H4 (cell line): ENCODE measurements at places on chromosomes 7 and 10.

GRCh38 chr7:7157177-7157886, 25.0 kb upstream of the C1GALT1 start:
- peak; percentile 85 for DNase-seq

- DNase-seq, result peak; percentile 33
These were observed 66.0 kb downstream of the CALD1 start for GRCh38 chr7:134845461-134845860.

DNA sequence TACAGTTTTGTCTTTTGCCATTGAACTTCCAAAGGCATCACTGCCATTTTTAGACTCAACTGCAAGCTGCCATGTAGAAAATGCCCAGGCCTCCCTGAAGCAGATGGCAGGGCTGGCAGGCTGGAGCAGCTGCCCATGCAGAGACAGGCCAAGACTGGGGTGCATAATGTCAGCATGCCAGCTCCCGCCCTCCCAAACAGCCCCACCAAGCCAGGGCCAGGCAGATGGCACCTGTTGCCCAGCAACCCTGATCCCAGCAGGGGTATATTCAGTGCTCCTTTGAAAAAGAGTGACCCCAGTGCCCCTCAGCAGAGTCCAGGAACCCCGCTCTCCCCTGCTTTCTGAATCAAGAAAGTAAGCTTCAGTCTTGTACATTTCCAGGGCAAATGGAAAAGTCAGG, 32.6 kb downstream of the VSTM4 start:
- DNase-seq, result no peak

GRCh38 chr10:96947036-96947435, 114.9 kb downstream of the LCOR start:
- DNase-seq, result no peak

DNA sequence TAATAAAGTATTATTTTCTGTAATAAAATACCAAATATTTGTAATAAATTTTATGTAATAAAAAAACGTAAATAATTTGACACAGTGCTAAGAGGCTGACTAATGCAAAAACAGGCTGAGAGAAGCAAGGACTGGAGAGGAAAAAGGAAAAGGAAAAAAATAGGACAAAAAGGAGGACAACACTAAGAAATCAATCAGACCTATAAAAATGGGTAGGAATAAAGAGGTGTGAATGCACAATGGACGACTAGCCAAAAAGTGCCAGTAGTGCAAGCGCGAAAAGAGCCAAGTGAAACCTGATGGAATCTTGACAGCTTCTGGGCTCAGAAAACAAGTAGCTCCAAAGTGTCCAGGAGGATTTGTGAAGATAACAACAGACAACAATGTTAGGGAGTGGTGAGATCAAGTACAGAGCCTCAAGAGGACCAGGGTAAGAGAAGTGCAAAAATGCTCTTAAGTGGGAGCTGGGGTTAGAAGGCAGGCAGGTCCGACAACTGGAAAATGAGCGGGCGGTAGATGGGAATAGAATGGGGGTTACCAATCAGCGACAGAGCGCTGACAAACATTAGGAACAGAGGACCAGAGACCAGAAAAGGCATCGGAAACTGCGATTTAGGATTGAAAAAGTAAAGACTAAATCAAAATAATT, 1.2 kb downstream of the BRAF start:
- DNase-seq, result no peak

DNA sequence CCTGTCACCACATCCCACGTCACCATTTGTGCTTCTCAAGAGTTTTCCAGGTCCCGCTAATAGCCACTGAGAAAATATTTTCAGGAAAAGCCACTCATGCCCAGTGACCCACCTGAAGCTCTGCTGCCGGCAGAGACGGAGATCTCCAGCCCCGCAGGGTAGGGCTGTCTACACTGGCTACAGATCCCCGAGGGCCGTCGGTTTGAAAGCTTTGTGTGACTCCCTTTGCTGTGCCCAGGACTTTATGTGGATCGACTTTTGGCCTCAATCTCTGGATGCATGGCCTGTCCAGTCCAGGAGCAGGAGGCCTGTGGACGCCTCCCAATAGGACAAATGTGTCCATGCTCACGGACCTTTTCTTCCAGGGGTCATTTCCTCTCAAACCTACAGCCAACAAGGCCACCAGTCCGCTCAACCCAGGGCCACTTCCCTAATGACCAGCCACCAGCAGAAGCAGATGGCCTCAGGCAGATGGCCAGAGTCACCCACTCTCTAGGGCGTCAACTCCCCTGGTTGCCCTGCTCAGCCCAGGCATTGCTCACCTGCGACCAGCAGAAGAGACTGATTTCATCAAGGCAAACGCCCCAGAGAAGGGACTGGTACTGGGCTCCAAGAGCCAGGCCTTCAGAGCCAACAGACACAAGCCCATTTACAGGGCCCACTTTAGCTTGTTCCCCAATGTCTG, 76.4 kb downstream of the OAT start:
- no peak for DNase-seq

- no peak for DNase-seq
These were observed 10.6 kb upstream of the PRSS2 start for GRCh38 chr7:142760071-142760642.

- DNase-seq, result no peak
These were observed 657 bp upstream of the TMEM178B start for GRCh38 chr7:141073173-141073640.

DNA sequence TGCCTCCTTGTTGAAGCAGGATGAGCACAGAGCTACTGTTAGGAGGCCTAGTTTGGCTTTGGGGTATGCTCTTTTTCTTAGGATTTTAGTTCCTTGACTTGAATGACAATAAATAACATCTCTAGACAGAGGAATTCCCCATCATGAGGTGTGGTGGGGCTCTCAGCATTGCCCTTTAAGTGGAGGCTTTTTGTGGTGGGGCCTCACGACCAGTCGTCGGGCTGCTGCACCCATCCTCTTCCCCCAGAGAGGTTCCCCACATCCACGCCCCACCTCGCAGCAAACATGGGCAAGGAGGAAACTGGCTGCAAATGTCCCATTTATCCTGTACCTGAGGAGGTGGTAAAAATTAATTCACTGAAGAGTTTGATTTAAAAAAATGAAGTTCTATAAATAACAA, 36.1 kb upstream of the TARP start:
- DNase-seq, result no peak

DNA sequence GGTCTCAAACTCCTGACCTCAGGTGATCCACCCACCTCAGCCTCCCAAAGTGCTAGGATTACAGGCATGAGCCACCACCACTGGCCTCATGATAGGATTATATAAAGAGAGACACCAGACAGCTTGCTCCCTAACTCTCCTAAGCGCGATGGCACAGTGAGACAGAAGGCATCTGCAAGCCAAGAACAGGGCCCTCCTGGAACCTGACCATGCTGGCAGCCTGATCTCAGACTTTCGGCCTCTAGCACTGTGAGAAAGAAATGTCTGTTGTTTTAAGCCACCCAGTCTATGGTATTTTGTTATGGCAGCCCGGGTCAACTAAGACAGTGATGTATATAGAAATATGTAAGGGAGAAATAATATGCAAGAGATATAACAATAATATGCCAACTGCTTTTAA, 51.2 kb downstream of the SRPK2 start:
- DNase-seq, result no peak

DNA sequence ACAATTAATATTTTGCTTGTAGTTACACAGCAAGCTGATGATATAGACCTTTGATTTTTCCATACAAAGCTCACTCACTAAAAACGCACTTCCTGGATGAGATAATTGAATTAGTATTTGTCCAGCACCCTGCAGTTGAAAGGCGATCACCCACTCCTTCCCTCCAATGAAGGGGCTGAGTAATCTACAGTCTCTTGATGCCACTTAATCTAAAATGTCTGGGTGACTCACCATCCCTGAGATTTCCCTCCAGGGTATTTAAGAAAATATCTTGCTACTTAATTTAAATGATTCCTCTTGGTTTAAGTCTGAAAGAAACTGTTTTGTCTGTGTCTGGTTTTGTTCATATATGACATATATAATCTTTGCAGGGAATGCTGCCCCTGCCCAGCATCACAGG, 515.3 kb downstream of the GRID1 start:
- DNase-seq, result peak; percentile 17

DNA sequence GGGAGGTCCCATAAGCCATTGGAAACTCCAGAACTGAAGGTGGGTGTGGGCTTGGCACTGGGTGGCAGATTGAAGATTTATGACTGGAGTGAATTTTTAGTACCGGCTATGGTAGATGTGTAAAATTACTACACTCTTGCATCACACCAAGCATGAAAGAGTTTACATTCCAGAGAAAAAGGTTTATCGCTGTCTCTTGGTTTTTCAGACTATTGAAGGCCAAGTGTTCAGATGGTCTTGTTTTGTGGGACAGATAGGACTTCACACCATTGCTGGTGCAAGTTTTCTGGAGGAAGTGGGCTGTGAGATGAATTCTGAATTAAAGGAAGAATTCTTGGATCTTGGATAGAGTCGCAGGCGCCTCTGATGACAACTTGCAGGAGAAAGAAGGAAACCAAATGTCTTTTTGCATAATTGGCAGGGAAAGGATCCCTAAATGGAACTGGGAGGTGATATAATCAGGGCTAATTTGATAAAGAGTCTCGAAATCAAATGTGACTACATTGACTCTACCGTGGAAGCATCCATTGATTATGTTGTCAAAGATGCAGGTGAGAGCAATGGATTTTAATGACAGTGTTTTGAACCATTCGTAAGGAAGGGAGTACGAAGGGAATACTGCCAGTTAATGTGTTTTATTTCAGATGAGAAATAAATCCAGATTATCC, 14.2 kb upstream of the NMT2 start:
- DNase-seq, result peak; percentile 23

DNA sequence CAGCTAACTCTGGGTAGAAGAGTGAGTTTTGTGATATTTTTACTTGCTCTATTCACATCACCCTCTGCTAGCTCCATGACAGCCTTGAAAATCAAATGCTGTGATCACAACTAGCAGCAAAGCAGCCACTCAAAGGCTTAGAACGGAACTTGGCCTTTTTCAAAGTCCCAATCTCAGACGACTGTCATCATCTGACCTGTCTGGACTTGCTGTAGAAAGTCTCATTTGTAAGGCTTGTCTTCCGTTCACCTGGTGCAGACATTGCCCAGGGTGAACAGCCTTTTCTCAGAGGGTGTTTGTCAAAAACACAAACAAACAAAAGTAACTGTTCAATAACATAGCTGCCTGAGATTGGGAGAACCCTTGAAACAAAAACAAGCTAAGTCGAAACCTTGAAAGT, 458.9 kb upstream of the ADARB2 start:
- no peak for DNase-seq

DNA sequence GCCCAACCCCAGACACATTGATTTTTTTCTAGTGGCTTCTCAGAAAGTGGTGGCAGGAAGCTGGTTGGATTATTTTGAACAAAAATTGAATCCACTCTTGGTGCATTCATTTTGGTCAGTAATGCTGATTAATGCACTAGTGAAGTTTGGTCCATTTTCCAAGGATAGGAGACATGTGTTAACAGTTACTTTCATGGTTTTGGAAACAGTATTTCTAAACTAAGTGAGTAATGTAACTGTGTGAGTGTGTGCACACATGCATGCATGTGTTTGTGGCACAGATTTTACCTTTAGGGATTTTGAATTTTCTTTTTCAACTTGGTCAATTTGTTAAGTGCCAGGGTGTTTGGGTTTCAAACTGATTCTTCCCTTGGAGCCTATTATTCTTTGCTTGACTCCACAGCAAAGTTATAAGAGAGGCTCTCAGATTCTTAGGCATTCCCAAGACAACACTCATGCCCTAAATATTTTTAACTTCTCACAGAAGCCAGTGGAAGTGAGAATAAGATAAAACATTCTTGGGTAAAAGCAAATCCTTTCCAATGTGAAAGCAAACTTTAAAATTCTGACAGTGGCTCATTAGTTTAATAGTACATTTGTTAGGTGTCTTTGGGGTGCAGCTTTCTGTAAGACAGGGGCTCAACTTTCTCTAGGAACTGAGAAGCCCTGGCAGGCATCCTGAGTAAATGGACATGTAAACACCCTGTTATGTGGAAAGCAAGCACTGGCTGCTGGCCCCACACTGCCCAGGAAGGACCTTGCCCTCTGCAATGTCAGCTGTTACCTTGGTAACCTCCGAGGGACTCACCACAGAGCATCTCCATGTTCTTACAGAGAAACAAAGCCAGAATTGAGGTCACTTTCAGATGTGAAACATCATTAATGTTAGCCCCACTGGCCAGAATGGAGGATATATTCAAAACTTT, 68.4 kb downstream of the ASAH2B start:
- DNase-seq, result peak; percentile 7

DNA sequence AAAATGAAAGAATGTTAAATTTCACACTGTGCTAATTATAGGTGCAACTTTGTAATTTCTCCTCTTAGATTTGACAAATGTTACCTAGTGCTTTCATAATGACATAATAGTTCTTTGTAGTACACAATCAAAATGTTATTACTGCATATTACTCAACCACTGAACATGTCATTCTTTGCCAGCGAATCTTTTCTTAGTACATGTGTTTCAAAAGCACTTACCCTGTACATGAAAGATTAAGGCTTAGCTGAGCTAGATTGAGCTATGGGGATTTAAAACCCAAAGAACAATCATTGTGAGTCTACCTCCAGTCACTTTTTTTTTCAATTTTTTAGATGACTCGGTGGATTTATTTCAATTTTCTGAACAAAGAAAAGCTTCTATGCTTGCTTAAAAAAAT, 123.5 kb upstream of the FERD3L start:
- DNase-seq, result no peak

DNA sequence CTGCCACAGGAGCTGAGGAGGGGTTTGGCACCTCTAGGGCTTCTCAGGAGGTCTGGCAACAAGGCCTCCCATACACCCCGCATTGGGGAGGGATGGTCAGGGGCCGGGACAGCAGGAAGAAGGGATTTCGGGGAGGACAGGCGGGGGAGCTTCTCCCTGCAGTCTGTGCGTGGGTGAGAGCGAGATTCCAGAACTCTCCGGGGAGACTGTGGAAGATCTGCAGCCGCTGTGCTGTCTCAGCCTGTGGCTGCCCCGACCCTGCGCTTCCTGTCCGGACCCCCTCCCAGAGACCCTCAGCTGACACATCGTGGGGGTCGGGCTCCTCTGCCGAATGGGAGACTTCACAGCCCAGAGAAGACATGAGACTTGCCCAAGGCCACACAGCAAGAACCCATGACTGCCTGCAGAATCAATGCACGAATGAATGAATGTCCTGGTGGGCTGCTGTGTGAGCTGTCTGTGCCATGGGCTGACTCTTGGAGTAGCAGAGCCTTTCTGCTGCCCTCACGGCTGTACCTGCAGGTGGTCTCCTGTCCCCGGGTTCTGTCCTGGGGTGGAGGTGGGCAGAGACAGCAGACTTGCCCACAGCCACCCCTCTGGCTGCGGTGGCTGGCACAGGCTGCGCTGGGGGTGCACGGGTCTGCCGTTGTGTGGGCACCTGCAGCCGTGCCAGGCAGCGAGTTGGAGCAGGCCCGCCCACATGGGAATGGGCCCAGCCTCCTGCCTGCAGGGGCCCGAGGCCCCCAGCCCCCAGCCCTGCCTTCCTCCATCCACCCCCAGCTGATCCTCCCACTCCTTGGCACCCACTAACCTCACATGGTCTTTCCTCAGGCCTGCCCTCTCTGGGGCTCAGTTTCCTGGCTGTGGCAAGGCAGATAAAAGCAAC, 16.3 kb upstream of the LFNG start:
- DNase-seq, result no peak

- no peak for DNase-seq
These were observed 191.5 kb upstream of the CELF2 start for GRCh38 chr10:10826125-10826524.

- no peak for DNase-seq
These were observed 101.5 kb downstream of the TRIL start for GRCh38 chr7:28856656-28857055.
